ENCODE measurements at places on chromosomes 4 and X.

GRCh38 chr4:80192937-80193336 lies 4.4 kb upstream of the PRDM8 start:
- DNase-seq = no peak

DNA sequence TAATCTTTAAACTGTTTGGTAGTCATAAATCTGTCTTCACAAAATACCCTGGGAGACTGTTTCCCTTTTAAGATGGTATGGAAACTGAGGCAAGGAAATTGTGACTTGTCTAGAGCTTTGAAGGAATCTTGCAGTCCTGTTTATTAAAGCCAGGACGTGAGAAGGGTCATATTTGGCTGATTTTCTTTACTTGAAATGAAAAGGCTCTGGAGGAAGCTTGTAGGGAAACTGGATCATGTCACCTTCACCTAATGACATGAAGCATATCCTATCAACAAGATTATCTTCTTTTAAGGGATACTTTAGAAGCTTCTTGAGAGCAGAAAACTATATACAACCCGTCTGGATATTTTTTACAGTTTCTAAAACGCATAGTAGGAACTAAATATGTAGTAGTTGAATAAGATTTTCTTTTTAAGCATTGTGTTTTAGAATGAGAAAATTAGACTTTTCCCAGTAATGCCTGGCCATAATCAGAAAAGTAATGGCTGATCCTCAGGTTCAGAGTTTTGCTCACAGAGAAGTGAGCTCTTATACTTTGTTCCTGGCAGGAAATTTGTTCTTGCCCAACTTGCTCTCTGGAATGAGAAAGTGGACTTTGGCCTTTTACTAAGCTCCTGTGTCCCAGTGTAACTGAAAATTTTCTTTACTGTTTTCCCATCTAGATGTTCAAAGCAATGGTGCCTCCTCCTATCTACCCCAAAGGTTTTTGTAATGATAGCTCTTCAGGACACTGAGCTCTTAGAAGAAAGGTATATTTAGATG lies 136.8 kb upstream of the AFF2 start:
- DNase-seq = no peak

- DNase-seq = no peak
Observed at GRCh38 chrX:129654652-129655546, at the start of gene APLN. Gene APLN, minus strand, starts transcription at chrX:129654956. Its CDS starts 326 bp downstream, at chrX:129654630.

DNA sequence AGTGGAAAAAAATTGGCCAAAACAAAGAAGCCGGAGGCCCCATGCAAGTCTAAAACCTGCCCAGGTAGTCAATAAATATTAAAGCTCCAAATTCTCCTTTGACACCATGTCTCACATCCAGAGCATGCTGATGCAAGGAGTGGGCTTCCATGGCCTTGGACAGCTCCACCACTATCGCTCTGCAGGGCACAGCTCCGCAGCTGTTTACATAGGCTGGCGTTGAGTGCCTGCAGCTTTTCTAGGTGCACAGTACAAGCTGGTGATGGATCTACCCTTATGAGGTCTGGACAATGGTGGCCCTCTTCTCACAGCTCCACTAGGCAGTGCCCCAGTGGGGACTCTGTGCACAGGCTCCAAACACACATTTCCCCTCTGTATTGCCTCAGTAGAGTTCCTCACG lies 84.2 kb upstream of the LANCL3 start:
- no peak for DNase-seq

DNA sequence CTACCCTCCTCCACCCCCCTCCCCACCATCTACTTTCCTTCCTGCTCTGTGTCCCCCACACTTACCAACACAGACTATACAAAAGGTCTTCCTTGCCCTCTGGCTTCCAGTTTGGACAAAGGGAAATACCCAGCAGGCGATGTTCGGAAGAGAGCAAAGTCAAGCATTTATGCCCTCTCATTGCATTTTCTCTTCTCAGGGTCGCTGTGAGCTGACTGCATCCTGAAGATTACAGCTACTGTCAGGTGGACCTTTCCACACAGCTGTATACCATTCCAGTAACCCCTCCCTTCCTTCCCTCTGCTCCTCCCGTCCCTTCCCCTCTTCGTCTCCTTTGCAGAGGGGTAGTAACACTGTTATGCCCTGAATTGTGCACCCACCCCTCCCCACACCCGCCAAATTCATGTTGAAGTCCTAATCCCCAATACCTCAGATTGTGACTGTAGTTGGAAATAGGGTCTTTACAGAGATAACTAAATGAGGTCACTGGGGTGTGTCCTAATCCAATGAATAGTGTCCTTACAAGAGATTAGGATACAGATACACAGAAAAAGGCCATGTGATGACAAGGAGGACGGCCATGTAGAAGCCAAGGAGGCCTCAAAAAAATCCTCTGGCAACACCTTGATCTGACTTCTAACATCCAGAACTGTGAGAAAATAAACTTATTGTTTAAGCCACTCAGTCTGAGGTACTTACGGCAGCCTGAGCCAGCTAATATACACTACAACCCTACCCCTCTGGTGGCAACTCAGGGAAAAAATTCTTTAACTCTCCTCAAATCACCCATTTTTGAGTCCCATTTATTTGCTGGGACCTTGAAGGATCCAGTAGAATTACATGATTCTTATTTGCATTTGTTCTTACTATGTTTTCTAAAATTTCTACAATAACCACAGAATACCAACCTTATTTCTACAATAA lies 11.7 kb downstream of the MORF4L2 start:
- no peak for DNase-seq

DNA sequence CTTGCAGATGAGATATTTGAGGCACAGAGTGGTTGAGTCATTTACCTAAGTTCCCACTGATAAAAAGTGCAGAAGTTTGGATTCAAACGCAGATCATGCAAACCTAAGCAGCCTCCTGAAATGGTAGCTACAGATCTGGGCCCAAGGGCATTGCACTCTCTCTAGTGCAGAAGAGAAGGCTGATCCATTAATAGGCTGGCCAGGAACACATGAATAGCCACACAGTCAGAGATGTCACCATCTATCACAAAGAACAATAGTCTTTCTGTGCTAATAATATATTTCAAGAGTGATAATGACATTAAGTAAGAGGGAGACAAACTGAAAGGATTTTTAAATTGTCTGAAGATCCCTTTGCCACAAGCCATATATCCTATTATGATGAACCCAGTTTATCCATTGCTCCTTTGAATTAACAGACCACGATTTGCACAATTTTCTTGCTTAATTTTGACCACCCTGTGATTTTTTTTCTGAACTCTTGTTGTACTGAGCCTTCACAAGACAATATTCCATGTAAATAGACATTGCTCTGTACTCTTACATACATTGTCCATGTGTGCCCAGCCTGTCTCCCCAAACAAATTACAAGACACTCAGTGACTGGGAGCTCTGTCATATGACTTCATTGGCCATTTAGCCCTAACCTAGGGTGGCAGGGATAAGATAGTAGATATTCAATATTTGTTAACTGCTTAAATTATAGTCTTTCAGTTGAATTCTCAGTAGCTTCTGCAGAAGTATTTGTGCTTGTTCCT lies 112.4 kb upstream of the RBPJ start:
- DNase-seq = no peak

DNA sequence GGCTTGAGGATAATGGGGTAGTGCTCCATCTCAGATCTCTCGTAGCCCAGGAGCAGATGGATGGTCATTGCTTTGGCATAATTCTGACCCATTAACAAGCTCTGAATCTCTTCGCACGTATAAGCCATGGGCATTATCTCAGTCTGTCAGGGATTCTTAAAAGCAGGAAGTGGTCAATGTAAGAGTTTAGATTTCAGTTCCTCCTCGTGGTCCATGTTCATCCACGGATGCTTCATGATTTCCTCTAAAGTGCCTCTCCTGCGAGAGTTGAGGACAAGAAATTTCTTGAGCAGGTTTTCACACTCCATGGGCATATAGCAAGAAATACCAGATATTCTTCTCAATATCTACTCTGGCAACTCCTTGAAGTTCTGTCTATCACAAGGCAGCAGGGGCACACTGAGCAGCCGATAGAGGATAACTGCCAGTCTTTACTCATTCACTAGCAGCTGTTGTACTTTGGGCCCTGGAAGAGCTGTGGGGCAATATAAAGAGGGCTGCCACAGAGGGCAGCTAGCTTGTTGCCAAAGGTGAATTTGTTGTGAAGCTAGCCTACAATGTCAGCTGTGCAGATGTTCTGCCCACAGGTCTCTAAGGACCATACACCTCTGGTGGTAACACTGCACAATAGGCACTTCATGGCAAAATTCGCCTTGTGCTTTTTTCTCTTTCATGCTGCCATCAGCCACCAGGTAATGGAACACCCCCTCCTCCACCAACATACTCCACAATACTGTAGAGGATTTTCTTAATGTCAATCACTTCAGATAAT lies 52.0 kb upstream of the WDR17 start:
- no peak for DNase-seq

GRCh38 chr4:24722026-24722568 lies 73.3 kb upstream of the SOD3 start:
- no peak for DNase-seq

DNA sequence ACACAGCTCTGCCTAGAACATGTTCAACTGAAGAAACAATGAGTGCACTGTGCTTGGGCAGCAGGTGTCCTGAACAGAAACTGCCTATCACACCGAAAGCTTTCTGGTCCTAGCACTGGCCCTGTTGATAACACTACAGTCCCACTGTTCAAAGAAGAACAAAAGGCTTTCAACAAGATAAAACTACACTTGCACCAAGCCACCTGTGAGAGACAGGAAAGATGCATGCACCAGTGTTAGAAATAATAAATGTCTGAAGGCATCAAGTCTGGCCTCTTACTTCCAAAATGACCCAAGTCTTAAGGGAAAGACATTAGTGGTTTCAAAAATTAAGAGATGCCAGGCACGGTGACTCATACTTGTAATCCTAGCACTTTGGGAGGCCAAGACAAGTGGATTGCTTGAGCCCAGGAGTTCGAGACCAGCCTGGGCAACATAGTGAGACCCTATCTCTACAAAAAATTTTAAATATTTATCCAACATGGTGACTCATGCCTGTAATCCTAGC lies 68.7 kb downstream of the APBB2 start:
- no peak for DNase-seq

DNA sequence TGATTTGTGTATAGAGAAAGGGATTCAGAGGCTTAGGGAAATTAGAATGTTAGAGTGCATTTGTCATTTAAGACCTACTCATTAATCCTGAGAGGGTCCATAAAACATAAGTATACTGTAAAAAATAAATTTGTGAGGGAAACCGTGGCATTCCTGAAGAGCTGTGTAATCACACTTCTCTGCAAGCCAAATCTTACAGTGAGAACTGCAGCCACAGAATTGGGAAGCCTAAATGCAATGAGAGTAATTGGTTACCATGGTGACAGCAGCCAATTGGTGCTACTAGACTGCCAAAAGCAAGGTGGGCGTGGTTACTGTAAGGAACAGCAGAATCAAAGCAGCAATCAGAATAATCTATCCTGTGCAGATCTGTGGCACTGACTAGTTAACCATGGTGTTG lies 345.2 kb upstream of the GRID2 start:
- no peak for DNase-seq

DNA sequence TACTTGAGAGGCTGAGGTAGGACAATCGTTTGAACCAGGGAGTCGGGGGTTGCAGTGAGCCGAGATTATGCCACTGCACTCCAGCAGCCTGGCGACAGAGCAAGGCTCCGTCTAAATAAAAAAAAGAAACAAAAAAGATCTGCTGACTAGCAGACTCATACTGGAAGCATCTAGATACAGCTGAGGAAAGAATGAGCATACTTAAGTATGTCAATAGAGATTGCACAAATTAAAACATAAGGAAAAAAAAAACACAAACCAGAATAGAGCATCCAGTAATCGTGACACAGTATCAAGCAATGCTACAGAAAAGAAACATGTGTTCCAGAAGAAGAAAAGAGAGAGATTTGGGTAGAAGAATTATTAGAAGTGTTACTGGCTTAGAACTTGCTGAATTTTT lies 105.5 kb upstream of the SPOCK3 start:
- DNase-seq = no peak

- DNase-seq = no peak
Observed at GRCh38 chr4:75845992-75846391, 56.3 kb downstream of the PPEF2 start.

- DNase-seq = peak; percentile 62
Observed at GRCh38 chr4:110196871-110197528, 1.4 kb downstream of the ELOVL6 start.

DNA sequence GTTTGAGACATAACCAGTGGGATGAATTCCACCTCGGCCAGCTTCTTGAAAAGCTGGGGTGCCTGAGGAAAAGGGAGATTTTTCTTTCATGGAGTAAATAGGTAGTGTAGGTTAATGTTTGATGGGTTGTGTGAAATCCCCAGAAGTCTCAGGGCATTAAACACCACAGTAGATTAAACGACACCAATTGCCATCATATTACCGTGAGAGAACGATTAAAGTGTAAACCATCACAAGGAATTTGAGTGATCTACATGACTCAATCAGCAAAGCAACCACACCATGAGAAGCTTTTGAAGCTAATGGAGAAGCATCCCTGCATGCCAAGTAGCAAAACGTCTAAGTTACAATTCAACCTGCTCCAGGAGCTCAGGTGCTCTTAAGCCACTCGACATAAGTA lies 322.5 kb upstream of the GATB start:
- no peak for DNase-seq

GRCh38 chrX:132015875-132016274 lies 7.2 kb upstream of the STK26 start:
- DNase-seq = no peak

DNA sequence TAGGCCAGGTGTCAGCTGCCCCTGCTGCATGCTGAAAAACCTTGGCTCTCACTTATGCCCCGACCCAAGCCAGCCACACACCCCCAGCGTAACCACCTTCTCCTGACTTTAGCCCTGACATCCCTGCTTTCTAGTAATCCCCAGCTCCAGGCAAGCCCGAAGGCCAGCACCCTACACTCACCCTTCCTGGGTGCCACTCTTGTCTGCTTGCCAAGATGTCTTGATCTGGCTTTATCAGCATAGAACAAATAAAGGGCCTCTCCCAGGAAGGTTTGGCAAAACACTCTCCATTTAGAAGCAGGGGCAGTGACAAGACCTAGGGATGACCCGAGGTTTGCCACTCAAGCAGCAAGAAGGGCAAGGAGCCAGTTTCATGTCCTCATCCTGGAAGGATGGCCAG lies 6.8 kb upstream of the MAP9 start:
- DNase-seq = no peak

- DNase-seq = no peak
Observed at GRCh38 chrX:21153503-21153902, 220.7 kb upstream of the CNKSR2 start.

DNA sequence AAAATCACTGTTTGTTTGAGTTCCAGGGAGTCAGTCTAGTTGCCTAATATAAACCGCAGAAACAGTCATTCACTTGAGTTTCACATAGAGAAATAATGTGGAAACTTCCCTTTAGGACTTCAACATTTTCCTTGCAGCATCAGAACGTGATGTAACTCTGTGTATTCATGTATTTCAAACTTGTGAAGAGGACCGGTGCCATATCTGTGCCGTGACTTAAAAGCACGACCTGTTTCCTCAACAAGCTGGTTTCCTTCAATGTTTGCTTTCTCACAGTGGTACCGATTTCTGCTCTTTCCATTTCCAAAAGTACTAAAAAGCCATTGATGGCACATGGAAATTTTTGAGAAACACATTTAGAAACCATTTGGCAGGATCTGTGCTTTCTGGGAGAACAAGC lies 166.6 kb upstream of the RAPGEF2 start:
- no peak for DNase-seq

All from activated CD4-positive, alpha-beta T cell treated with anti-CD3 and anti-CD28 coated beads, Interleukin-2, amount 50 U/mL, for 16 hours (primary cell).